T-helper 1 cell (primary cell): ENCODE measurements at places on chromosomes 4 and X.

DNA sequence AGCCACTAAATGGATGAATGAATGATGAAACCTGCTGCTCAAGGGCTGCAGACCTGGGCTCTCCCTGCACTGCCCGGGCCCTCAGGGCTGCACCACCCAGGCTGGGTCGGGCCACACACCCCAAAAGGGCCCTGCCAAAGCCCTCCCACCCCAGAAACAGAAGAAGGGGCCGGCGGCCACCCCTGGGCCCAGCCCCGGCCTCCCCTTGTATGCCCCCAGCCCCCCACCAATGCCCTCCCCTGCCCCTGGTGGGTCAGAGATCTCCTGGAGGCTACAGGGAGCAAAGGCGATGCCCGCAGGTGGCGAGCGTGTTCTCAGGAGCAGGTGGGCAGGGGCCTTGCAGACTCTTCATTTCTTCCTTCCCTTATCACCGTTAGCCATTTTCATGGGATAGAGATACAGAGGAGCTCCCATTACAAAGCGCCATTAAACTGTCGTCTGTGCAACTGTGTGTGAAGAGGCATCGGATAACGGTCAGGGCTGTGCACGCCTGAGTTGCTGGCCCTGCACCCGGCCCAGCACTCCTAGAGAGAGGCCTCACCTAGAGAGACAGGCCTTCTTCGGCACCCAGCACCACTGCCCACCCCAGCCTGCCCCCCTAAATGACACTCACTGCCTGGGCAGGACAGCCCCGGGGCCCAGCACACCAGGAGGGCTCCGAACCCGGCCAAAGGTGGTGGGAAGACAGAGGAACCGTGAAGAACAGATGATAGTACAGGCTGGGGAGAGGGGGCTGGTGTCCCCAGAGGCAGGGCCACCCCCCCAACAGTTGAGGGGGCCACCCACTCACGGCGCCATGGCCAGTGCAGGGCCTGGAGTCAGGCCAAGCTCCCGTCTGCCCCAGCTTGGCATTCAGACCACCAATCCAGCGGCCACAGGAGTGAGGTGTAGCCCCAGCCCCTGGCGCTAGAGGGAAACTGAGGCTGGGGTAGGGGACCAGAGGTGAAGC lies 133.7 kb downstream of the FAM53A start:
- DNase-seq: no peak

DNA sequence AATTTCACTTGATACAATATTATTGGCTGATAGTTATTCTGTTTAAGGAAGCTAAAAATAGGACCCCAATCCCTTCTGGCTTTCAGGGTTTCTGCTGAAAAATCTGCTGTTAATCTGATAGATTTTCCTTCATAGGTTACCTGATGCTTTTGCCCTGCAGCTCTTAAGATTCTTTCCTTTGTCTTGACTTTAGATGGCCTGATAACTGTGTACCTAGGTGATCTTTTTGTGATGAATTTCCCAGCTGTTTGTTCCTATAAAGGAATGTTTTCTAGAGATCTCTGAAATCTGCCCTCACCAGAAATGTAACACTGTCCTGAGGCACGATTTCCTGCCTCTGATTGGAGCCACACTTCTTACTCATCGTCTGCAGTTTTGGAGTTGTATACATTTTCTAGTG lies 69.4 kb upstream of the PRDM5 start:
- no peak for DNase-seq

DNA sequence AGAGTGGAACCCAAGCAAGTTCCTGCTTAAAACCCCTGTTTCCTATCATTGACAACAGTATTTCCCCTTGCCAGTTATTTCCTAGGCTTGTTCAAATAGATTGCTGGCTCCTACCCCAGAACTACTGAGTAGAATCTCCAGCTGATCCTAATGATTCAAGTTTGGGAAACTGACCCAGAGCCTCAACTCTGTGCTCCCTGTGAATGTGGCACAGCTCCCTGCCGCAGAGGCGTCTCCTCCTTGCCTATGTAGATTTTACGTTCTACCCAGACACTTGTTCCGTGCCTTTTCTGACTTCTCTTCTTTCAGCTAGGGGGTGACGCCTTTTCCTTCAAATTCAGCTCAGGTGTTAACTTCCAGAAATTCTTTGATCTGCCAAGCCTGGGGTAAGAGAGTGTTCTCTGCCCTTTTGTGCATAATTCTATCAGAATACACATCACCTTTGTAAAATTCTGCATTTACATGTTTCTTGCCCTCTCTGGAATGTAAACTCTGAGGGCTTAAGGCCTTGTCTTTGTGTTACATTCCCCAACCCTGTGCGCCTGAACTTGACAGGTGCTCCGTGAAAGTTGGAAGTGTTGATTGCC lies 4.4 kb downstream of the LSM6 start:
- DNase-seq: no peak

GRCh38 chr4:113973345-113973744 lies 6.1 kb downstream of the ARSJ start:
- DNase-seq: no peak

- DNase-seq: no peak
Observed at GRCh38 chrX:13142891-13143290, 98.5 kb upstream of the FAM9C start.
